ENCODE measurements at places on chromosomes 2 and 18.

DNA sequence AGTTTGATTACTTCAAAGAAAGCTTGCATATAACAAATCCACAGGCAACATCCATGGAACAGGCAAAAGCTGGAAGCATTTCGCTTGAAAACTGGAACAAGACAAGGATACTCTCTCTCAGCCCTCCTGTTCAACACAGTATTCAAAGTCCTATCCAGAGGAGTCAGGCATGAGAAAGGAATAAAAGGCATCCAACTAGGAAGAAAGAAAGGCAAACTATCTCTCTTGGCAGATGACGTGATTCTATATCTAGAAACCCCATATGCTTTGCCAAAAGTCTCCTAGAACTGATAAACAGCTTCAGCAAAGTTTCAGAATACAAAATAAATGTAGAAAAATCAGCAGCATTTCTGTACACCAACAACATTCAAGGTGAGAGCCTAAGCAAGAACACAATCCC, 34.1 kb upstream of the MC4R start:
- no peak for DNase-seq

- no peak for DNase-seq
Measured at GRCh38 chr2:128324008-128324896, 5.6 kb upstream of the HS6ST1 start.

- no peak for DNase-seq
Measured at GRCh38 chr18:22844628-22845027, 88.5 kb upstream of the RBBP8 start.

GRCh38 chr2:102126169-102126568, 16.4 kb upstream of the IL1R1 start:
- DNase-seq = peak; percentile 34

GRCh38 chr2:216984937-216985336, 125.1 kb upstream of the TNP1 start:
- no peak for DNase-seq

DNA sequence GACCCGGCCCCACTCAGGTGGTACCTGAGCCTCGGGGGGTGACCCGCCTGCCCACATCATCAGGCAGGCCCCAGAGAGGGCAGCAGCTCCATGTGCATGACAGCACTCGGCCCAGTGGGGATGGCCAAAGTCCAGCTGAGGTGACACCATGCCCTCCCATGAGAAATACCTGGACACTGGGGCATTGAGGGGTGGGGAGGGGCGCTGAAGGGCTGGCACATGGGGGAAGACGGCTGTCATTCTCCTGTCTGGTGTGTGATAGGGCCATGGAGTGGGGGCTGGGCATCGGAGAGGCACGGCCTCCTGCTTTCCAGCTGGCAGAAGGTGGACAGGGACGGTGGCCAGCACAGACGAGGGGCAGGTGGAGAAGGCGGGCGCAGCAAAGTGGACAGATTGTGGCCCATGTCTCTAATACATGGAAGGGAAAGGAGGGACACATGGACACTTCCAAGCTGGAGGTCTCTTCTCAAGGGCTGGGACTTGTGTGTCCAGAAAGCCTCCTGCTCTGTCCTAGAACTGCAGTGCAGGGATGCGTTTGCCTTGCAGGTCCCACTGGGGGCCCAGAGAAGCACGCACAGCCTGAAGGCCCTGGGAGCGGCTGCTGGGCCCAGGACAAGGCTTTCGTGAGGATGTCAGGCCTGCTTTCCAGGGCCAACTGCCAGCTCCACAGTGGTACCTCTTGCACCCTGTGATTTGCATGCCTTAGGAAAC, 302.2 kb downstream of the NDUFA10 start:
- DNase-seq = no peak

- peak; percentile 71 for DNase-seq
Measured at GRCh38 chr2:230564805-230565779, 147.6 kb upstream of the CAB39 start.

- no peak for DNase-seq
Measured at GRCh38 chr18:13465476-13465875, 246.9 kb downstream of the LDLRAD4 start.

- DNase-seq = no peak
Measured at GRCh38 chr2:1831620-1832367, 87.5 kb upstream of the PXDN start.

GRCh38 chr2:100876231-100876860, 56.4 kb downstream of the NPAS2 start:
- no peak for DNase-seq

DNA sequence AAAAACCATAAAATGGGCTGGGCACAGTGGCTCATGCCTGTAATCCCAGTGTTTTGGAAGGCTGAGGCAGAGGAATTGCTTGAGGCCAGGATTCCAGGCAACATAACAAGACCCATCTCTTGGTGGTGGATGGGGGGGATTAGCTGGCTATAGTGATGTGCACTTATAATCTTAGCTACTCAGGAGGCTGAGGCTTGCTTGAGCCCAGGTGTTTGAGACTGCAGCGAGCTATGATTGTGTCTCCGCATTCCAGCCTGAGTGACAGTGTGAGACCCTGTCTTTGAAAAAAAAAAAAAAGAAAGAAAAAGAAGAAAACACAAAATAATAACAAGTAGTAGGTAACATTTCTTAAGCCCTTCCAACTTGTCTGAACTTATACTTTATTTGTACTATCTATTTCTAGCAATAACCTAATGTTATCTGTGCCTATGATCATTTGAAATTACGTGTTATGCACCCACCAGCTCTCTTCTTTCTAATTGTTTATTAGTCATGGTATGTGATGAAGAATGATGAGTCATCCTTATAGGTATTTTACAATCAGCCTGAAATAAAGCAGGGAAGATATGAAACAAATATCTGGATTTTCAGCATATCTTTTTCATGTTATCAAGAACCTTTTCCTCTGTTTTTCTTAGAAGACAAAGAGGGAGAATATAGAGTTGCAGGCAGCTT, 129.3 kb upstream of the UNC80 start:
- DNase-seq = no peak

DNA sequence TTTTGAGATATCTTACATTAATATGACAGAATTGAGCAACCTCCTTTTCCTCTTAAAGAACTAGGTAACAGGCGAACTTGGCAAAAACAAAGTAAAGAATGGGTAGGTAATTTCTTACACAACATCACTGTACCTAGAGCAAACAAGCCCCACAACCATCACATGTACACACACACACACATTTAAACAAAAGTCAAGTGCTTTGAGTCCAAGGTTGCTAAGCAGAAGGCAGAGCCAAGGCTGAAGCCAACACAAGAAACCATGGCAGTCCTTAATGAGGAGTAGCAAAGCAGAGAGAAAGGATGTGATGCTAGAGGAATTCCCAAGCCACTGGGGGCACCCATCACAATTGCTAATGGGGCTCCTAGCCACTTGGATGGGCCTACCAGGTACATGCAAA, 164.1 kb downstream of the PAX3 start:
- DNase-seq = no peak

- DNase-seq = peak; percentile 60
Measured at GRCh38 chr2:47501374-47502200, 98.6 kb downstream of the MSH2 start.

- no peak for DNase-seq
Measured at GRCh38 chr2:54983345-54984220, 66.7 kb downstream of the RTN4 start.

- DNase-seq = no peak
Measured at GRCh38 chr2:189997016-189997415, 65.5 kb downstream of the MSTN start.

DNA sequence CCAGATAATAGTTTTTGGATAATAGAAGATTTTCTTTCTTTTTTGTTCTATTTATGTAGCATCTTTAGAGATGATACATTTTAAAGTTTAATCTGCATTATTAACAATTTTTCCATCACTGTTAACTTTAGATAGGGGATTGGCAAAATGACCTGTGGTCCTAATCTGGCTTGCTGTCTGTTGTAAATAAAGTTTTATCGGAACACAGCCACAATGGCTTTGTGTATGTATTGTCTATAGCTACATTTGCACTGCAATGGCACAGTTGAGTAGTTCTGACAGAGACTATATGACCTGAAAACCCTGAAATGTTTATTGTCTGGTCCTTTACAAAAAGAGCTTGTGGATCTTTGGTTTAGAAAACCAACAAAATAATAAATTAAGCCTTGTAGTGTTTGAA, 97.0 kb upstream of the CERS6 start:
- DNase-seq = no peak

DNA sequence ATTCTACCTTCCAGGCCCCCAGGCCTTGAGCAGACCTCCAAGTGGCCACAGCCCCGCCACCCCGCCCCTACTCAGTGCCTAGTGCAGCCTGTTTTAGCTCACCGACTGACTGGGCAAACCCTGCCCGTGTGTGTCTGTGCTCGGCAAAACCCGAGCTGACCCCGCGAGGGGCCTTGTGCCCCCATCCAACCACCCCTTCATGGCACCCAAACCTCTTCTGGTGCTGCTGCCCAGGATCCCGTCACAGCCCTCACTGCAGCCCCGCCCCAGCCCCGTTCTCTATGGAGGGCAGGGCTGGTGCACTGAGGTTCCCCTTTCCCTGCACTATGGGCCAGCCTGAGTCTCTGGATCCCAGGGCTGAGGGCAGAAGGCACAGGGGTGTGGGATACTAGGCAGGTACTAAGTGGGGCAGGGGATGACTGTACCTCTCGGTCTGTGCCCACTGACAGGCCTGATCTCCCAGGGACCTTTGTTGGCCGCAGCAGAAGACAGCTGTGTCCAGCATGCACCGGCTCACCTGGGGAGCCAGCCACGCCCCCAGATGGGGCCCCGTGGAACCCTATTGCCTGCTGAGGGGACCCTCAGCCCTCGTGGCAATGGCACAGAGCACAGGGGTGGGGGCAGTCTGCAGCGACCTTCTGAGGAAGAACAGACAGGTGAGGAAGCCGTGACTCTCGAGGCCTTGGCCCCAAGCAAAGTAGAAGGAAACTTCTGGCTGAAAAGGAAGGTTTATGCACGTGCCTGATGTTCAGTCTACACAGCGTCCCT, 69.9 kb upstream of the OTOS start:
- DNase-seq = no peak

GRCh38 chr2:76039505-76039904, 328.8 kb upstream of the GCFC2 start:
- no peak for DNase-seq

GRCh38 chr2:17388798-17389197, 129.4 kb downstream of the RAD51AP2 start:
- DNase-seq = no peak

DNA sequence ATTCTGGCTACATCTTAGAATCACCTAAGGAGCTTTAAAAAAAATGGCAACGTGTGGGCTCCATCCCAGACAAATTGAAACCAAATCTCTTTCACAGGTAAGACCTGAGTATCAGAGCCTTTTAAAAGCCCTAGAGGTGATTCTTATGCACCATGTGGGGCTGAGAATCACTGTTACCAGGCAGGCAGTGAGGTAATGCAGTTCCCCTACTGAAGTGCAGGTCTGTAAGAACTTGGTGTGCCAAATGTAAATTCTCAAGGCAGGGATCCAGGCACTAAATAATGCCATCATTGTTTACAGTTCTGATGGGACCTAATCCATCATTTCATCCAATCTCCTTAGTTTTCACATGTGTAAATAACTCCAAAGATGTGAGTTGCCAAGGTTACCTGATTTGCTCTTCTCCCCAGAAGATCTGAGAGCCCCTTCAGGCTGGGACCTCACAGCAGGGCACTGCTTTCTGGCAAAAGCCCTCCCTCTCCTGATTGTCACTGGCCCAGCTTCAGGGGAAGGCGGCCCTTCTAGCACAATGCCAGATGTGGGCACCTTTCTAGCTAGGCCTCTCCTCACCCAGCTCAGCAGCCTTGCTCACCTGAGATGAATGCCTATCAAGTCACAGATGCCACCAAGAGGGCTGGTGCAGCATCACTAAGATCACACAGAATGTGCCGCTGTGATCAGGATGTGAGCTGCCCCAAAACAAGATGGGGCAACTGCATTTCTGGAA, 73.6 kb upstream of the RGPD5 start:
- DNase-seq = no peak

GRCh38 chr2:189526241-189526640, 54.3 kb downstream of the SLC40A1 start:
- no peak for DNase-seq

DNA sequence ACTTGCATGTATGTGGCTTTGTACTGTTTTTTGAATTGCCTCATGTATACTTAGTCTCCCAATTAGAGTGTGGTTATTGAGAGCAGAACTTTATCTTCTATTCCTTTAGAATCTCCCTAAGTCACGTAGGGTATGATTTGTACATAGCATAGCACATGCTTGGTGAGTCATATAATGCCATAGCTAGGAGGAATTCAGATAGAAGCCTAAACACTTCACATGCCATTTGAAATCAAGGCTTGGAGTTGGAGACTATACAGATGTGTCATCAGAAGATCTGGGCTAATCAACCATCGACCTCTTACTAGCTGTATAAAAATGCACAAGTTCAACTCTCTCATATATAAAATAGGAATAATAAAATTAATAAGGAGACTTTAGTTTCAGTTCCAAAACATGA, 222.6 kb upstream of the ST6GAL2 start:
- no peak for DNase-seq

- no peak for DNase-seq
Measured at GRCh38 chr2:19810637-19811036, 91.1 kb downstream of the TTC32 start.

DNA sequence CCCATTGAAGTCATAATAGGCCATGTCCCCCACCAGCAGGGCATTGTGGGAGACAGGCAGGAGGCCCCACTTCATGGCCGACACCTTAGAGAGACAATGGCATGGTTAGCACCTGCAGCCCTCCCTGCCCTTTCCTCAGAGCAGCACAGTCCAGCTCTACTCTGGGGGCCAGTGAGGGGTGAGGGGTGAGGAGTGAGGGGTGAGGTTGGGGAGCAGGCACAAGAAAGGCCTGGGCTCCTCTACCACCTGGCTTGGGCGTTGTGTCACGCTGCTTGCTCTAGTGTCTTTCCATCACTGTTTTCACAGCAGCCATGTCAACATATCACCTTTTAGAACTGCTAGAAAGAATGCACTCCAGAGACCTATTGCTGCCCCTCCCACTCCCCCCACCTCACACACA, 77.2 kb downstream of the ADD2 start:
- no peak for DNase-seq

- no peak for DNase-seq
Measured at GRCh38 chr2:9781252-9781651, 62.0 kb upstream of the TAF1B start.

GRCh38 chr18:47346016-47346415, 94.6 kb upstream of the SKOR2 start:
- DNase-seq = no peak

DNA sequence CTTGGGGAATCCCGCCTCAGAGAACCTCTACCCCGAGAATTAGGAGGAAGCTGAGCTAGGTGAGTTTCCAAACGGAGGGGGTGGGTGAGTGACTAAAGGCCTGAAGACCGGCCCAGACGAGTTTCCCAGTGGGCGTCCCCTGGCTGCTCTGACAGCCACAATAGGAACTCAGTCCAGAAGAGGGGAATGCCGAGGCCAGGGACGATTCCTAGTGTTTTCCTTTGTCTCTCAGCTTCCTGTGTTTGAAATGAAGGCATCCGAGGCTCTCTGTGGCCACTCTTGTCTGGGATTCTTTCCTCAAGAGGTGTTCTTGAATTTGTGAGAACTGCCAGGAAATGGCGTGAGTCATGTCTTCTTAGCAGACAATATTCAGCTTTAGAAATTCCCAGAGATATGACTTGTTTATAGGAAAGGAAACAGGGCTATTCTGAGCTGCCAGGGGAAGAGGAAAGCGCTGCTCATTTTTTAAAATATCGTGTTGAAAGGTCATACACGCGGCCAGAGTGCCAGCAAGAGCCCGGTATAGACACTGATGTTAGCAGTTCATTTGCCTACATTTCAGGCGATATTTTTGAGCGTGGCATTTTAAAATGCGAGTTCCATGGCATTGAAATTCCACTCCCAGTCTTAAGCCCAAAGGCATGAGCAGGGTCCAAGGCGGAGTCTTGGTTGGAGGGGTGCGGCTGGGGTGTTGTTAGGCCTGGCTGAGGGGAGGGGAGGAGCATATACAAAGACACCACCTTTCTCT, 169.1 kb upstream of the KLF7 start:
- no peak for DNase-seq
